ENCODE measurements at places on chromosomes 16 and 17. TPM values are rescaled to one million over a fixed set of nuclear protein-coding genes. Genes with fewer than 3 reads are reported as not detected.

- DNase-seq, result no peak
Observed at GRCh38 chr16:10806698-10807097, 11.9 kb downstream of the TVP23A start.

DNA sequence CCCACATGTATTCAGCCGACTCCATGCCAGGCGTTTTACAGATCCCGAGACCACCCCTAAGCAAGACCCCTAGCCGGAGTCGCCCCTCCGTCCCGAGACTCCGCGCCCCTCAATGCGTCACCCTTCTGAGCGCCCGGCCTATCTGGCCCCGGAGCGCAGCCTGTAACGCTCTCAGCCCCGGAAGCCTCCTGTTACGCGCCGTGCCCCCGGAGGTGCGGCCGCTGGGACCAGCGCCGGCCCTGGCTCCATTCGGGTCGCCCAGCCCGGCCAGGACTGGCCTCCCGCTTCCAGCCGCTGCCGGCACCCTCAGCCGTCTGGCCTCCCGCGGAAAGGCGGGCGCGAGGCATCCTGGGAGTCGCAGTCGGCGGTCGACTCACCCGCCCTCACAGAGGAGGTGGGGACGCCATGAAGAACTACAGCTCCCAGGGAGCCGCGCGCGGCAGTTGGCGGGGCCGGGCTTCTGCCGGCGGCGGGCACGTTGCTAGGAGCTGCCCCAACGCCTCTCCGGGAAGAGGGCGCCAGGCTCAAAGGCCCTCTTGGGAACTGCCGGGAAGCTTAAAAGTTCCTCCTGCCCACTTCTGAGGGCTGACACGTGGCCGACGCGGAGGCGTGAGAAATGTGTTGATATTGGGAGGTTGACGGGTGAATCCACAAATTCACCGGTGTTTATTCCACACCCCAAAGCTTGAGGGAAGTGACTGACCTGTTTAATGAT lies at the start of gene FBF1:
Gene FBF1, minus strand, starts transcription at position 316 of the 715 bp plus-strand sequence. CDS start 2,893 bp downstream, outside the sequence.
- peak; percentile 97 for DNase-seq

DNA sequence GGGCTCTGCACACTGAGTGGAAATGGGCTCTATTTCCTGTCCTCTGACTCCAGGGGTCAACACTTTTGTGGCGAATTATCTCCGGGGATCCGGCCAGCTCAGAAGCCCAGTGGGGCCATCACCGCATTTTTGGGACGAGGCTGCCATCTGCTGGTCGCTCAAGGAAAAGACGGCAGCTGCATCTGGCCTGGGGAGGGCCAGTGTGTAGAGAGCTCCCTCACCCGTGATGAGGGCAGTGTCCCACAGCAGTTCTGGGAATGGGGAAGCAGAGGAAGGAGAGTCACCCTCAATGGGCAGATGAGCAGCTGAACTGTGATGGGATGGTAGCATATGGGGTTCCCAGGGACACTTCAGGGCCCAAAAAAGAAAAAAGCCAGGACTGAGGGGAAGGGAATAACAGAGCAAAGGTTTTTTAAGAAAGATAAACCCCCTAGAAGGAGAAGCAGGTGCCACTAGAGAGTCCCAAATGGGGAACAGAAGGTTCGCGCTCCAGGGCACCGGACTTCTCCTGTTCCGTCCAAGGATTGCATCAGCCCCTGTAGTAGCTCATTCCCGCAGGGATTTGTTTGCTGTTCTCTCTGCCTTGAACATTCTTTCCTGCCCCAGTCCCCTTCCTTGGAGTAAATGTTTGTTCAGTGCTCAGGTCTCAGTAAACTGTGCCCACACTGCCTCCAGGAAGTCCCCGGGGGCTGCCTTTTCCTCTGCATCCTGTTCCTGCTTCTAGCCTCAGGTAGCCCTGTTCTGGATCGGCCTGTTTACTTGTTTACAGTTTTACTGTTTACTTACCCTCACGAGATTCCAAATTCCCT lies 9.3 kb upstream of the ABCC12 start:
- peak; percentile 83 for DNase-seq

DNA sequence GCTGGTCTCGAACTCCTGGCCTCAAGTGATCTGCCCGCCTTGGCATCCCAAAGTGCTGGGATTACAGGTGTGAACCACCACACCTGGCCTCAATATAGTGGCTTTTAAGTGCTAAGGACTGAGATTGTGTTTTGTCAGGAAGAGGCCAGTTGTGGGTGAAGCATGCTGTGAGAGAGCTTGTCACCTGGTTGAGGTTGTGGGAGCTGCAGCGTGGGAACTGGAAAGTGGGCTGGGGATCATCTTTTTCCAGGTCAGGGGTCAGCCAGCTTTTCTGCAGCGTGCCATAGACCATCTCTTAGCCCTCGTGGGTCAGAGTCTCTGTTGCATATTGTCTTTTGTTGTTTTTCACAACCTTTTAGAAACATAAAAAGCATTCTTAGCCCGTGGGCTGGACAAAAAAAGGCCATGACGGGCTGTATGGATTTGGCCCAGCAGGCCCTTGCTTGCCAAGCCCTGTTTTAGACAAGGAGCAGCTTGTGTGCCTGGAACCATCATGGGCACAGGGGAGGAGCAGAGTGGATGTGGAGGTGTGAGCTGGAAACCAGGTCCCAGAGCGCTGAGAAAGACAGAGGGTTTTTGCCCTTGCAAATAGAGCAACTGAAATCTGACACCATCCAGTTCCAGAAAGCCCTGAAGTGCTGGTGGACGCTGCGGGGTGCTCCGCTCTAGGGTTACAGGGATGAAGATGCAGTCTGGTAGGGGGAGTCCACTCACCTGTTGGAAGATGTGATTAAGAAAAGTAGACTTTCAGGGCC lies 5.5 kb downstream of the BIRC5 start:
- DNase-seq, result no peak

GRCh38 chr17:82893779-82894178 lies 54.0 kb upstream of the ZNF750 start:
- no peak for DNase-seq

DNA sequence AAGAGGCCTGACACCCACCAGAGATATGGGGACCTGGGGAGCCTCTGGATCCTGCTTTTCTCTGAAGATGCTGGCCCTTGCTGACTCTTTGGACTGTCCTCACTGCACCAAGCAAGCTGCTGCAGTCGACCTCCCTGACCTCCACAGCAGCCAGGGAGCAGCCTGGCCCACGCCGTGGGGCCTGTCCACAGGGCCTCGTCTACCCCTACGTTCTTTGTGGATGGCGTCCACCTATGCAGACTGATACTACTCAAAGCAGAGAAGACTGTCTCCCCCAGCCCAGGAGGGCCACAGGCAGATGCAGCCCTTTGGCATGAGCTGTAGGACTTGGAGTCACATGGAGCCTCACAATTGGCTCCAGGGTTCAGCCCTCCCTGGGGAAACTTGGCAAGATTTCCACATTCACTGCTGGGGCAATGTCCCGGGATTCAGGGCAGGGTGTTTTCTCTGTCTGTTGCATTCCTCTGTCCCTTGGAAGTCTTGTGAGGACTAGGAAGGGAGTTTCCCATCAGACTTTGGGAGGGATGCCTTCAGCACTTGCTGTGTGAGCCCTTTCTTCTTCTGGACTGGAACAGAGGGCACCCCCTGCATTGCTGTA lies 152.2 kb downstream of the NTN1 start:
- DNase-seq, result no peak

The MILR1 gene
- polyA plus RNA-seq, result 3.0 TPM

The DRC3 gene
- polyA plus RNA-seq, result 2.2 TPM

The TUBG2 gene
- polyA plus RNA-seq, result 27.1 TPM

All from A549 (cell line).